ENCODE measurements at places on chromosomes 11 and 22.

- no peak for DNase-seq
These were observed 30.2 kb downstream of the GTF2H1 start for GRCh38 chr11:18352581-18352980.

DNA sequence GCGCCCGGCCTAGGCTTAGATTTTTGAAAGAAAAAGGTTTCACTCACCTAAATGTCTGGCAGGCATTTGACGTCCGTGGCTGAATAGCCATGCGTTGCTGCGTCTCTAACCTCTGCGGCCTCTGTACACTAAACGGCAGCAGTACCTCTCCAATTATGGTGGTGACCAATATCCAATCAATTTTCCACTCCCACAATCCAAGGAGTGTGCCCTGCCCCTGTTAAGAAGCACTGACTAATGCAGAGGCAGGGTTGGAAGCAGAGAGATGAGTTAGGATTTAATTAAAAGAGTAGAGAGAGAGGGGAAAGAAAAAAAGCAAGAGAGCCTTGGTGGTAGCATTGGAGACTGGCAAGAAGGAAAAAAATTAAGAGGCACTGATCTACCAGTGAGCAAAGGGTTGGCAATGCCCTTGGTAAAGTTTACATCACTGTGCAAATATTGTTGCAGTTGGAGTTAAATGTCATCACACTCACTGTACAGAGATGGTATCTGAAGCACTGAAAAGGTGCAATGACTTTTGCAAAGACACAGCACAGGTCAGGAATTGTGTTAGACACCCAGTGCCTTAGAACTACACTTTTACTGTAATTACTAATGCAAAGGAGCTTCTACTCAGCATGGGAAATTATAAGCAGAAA lies 526.7 kb downstream of the NTM start:
- no peak for DNase-seq

GRCh38 chr11:9748361-9748970 lies 84.6 kb downstream of the SWAP70 start:
- peak; percentile 73 for DNase-seq

GRCh38 chr11:22688914-22689313 lies 22.5 kb downstream of the GAS2 start:
- DNase-seq: no peak

- peak; percentile 57 for DNase-seq
These were observed 70.8 kb upstream of the NARS2 start for GRCh38 chr11:78645226-78646202.

DNA sequence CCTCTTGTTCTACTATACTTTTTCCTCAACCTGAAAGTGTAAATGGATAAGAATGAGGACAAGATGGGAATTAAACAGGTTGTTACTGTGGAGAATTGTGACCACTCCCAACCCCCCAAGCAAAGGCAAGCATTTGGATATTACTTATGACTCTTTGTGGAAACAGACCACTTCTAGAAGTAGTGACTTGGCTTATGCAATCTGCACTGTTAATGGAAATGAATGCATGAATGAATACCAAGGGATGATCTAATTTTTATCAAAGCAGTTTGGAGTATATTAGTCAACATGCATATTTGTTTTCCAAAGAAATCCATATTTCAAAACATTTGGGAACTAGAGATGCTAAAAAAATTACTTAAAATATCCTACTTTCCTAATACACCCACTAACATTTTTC lies 35.3 kb downstream of the AMOTL1 start:
- DNase-seq: no peak

GRCh38 chr11:70511345-70511744 lies 113.0 kb downstream of the CTTN start:
- no peak for DNase-seq

GRCh38 chr11:20444535-20444934 lies 57.0 kb downstream of the PRMT3 start:
- DNase-seq: no peak

DNA sequence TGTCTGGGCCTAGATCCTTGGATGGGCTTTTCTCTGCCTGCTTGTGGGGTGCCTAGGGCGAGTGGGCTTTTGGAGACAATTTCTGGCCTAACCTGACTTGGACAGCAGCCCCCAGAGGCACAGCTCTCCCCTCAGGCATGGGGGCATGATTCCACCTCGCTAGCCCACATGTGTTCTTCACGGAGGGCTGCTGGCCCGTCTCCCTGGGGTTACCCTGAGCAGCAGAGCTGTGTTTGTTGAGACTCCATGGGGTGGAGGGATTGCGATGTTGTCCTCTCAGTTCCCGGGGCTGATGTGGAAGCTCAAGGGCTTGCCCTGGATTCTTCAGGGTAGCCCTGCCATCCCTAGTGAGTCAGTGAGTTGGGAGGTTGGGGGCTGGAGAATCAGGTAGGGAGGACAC lies 2.4 kb upstream of the LRRC75B start:
- no peak for DNase-seq

GRCh38 chr22:26658671-26659478 lies 1.5 kb downstream of the MIAT start:
- DNase-seq: no peak

DNA sequence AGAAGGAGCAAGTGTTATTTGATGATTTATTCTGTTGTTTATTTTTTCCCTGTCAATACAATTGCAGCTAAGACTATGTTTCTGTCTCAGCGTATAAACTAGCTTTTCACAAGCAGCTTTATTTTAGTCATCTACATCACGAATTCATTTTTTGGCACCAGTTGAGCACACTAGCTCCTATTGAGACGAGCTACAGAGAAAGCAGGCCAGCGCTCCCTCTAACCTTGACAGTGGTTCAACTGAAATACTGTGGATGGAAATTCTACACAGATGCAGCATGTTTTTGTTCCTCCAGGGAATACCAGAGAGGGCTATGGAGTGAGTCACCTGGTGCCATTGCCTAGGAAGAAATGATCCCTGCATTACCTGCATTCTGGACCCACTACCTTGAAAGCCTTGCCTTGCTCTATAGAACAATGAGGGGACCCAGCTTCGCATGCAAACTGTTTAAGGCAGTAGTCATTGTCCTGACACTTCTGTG lies 108.2 kb upstream of the ARHGAP42 start:
- DNase-seq: no peak

- peak; percentile 62 for DNase-seq
These were observed 25.0 kb upstream of the SUSD2 start for GRCh38 chr22:24156141-24156912.

DNA sequence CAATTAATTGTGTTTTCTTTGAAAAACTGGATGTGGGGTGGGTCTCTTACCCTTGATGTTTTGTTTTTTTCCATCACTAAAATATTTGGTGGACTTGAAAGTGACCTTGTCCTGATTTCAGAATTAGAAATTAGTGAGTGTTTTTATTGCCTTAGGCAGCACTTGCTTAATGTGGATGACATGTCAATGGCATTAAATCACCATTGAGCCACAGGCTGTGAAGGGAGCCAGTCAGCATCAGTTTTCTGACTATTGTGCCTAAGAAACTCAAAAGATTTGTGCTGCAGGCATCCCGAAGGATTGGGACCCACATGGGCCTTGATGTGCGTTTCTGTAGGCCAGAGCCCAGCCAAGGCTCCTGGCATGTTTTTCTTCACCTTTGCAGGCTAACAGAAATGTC lies 53.8 kb downstream of the SWAP70 start:
- no peak for DNase-seq
